ENCODE measurements at places on chromosomes 2 and 18.

GRCh38 chr18:13320096-13320495 lies 101.5 kb downstream of the LDLRAD4 start:
- no peak for DNase-seq

- DNase-seq = peak; percentile 93
Measured at GRCh38 chr2:219571311-219572236, at the start of gene OBSL1. TSS of gene OBSL1 (minus strand) at chr2:219571539. CDS start at chr2:219571232, 307 bp downstream.

DNA sequence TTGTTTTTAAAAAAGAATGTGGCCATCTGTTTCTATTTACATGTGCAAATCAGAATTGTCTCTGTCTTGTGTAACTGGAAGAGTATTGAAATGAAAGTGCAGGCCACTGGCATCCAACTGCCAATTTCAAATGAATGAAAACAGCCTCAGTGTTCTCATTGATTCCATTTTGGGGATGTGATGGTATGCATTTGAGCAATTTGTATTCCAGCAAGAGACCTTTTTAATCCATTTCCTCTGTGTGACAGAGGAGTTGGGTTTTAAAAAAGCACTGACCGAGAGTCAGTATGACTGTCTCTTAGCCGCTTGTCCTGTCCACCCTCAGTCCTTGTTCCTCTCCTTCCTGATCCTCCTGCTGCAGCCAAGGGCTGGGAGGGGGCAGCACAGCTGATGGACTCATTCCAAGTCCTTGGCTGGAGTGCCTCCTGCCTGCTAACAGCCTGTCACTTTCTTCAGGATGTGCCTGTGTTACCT lies 50.0 kb downstream of the ASAP2 start:
- DNase-seq = no peak

- DNase-seq = no peak
Measured at GRCh38 chr18:2409906-2410305, 161.4 kb downstream of the METTL4 start.

GRCh38 chr2:101241158-101241557 lies 11.5 kb upstream of the CNOT11 start:
- DNase-seq = no peak

All from HuH-7 (cell line).